WTC11 (cell line): ENCODE measurements at places on chromosomes 3 and 15.

- H3K36me3 ChIP-seq = peaks cover 22% of the 10 kb centered on the region
- no peaks in the 10 kb centered on the region for H3K27me3 ChIP-seq
- no peak for DNase-seq
- H3K4me1 ChIP-seq = no peaks in the 10 kb centered on the region
- no peak overlapping the region for H3K27ac ChIP-seq
Observed at GRCh38 chr15:67228286-67228685, 26.2 kb downstream of the AAGAB start.

DNA sequence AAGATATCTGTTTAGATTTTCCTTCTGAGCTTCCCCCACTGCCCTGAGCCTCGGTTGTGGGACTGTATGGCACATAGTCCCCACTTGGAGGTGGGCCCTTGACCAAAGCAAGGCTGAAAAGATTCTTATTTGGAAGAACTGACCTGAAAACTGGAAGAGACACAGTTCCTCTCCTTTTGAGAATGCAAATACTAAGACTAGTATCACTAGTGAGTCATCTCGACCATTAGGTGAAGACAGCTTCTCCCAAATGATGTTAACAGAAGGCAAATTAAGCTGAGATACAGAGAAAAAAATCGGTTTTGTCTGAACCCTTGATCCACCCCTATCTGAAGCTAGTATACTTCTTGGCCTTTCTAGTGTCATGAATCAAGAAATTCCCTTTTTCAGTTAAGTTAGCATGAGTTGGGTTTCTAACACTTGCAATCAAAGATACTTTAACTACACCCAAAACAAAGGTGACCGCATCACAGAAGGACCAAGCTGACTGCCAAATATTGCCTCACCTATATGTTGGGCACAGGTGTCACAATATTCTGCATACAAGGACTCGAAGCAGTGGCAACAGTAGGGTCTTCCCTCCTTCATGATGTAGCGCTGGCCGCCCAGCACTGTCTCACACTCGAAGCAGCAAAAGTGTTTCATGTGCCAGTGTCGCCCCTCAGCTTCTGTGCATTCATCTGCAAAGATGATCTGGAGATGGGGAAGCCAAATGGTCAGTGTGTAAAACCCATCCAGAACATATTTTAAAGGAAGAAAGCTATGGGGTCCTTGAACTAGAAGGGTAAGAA is 72.4 kb downstream of the PRICKLE2 start:
- H3K4me3 ChIP-seq = no peak overlapping the region
- H3K27ac ChIP-seq = no peak overlapping the region
- no peaks in the 10 kb centered on the region for H3K27me3 ChIP-seq
- peaks cover 7% of the 10 kb centered on the region for H3K36me3 ChIP-seq
- no peak for DNase-seq

DNA sequence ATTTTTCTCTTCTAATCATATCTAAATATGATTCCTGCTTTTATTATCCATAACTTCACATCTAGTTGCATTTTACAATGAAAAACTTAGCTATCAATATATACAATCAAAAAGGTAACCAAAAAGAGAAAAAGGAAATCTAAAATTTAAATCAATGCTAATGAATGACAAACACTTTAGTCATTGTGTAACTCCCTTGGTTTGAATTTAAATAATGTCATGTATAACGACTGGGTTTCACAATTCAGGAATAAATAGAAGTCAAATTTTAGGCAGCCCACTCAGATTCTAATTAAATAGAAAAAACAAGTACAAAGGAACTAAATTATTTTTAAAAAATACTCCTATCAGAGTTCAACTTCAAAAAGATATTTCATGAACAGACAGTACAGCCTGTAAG is 26.9 kb downstream of the DPH6 start:
- peaks cover 45% of the 10 kb centered on the region for H3K4me1 ChIP-seq
- no peak overlapping the region for H3K27ac ChIP-seq
- DNase-seq = no peak
- 0 out of 2 replicates have a peak overlapping the region, but pooled peaks have one; percentile 22 for H3K4me3 ChIP-seq
- no peaks in the 10 kb centered on the region for H3K36me3 ChIP-seq

GRCh38 chr3:180131169-180131568 is 94.4 kb upstream of the PEX5L start:
- DNase-seq = no peak
- no peak overlapping the region for H3K27ac ChIP-seq
- H3K4me1 ChIP-seq = peaks cover 49% of the 10 kb centered on the region
- no peaks in the 10 kb centered on the region for H3K27me3 ChIP-seq
- H3K4me3 ChIP-seq = no peak overlapping the region

DNA sequence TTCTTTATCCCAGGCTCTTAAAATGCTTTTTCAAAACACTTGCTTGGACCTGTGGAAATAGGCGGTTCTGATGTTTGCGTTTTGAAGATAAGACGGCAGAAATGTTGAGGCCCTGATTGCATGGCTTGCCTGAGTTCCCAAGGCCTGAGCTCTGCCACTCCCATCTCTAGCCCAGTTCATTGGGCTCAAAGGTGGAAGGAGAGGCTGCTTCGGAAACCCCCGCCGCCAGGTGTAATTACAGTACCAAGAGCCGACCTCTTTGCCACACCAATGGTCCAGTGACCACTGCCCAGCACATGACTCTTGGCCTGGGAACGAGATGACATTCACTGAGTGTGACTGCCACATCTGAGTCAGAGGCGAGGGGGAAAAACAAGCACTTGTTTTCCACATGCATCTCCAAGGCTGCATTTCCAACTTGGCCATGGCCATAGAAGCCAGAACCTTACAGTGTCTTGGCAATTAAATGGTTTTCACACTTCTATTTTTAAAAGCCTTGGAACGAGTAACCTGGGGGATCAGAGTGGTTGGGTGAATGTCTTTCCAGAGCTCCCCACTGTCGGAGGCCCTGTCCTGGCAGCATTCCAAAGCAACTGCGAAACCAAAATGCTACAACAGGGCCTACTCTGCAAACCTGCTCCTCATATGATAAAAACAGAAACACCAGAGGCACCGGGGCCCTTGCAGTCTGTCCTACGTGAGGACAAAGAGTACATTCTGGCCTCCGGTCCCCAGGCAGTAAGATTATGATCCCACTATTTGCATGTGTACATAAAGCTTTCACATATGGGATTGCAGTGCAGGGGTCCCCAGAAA is 63.8 kb upstream of the CGNL1 start:
- H3K27me3 ChIP-seq = no peaks in the 10 kb centered on the region; the same call in 1 of the 2 replicates
- no peaks in the 10 kb centered on the region for H3K36me3 ChIP-seq
- no peak overlapping the region for H3K4me3 ChIP-seq

- H3K27me3 ChIP-seq = peaks cover 3% of the 10 kb centered on the region; the same call in 1 of the 2 replicates
- H3K4me3 ChIP-seq = peak overlapping the region; percentile 43
- no peak overlapping the region for H3K27ac ChIP-seq
- peaks cover 7% of the 10 kb centered on the region for H3K36me3 ChIP-seq
- DNase-seq = no peak
Observed at GRCh38 chr3:183591881-183592521, 36.5 kb upstream of the KLHL6 start.

- no peaks in the 10 kb centered on the region for H3K27me3 ChIP-seq
- H3K4me3 ChIP-seq = no peak overlapping the region
- no peak for DNase-seq
- H3K4me1 ChIP-seq = no peaks in the 10 kb centered on the region
Observed at GRCh38 chr15:99174567-99175395, 69.9 kb downstream of the SYNM start.

DNA sequence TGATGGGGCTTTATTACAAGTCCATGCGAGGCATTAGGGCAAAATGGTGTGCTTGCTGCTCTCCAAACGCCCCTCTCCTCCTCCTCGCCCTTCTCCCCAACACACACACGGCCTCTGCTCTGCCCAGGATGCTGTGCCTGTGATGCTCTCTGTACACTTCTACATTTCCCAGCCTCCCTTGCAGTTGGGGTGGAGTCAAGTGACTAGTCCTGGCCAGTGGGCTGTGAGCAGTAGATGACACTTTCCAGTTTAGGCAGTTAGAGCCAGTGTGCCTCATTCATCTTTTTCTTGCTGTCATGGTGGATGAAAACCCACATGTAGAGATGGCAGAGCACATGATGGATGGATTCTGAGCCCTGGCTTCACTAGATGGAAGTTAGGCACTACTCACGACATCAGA is 5.4 kb downstream of the TRH start:
- peaks cover 85% of the 10 kb centered on the region for H3K27me3 ChIP-seq
- DNase-seq = no peak
- H3K4me1 ChIP-seq = peaks cover 9% of the 10 kb centered on the region
- no peak overlapping the region for H3K27ac ChIP-seq
- H3K36me3 ChIP-seq = no peaks in the 10 kb centered on the region

- no peak for DNase-seq
- H3K27ac ChIP-seq = no peak overlapping the region
- H3K36me3 ChIP-seq = no peaks in the 10 kb centered on the region
Observed at GRCh38 chr3:109922856-109923255, 585.5 kb upstream of the DPPA4 start.

GRCh38 chr15:94943888-94944287 is 712.5 kb downstream of the MCTP2 start:
- no peaks in the 10 kb centered on the region for H3K27me3 ChIP-seq
- no peak overlapping the region for H3K4me3 ChIP-seq
- H3K4me1 ChIP-seq = 0 out of 2 replicates have a peak, but pooled peaks cover 3% of the 10 kb centered on the region
- H3K27ac ChIP-seq = no peak overlapping the region
- DNase-seq = no peak
- H3K36me3 ChIP-seq = no peaks in the 10 kb centered on the region

GRCh38 chr15:57237301-57237642 is 139.0 kb upstream of the CGNL1 start:
- peaks cover 37% of the 10 kb centered on the region for H3K4me1 ChIP-seq
- H3K4me3 ChIP-seq = no peak overlapping the region
- H3K36me3 ChIP-seq = peaks cover 27% of the 10 kb centered on the region
- DNase-seq = no peak

DNA sequence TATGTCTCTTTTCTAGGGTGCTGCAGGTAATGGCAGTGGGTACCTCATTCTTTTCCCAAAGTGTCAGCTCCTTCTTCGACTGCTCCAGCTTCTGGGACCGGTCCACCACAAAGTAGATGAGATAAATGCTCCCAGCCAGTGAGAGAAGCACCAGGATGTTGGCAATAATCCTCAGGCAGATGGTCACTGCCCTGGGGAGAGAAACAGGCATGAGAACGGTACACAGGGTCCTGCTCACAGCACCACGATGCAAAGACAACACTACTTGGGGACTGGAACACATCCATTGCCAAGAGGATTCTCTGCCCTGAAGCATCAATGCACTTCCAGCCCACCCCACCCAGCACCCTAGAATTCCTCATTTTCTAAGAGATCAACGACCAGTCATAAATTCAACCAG is 22.4 kb downstream of the TMC3 start:
- DNase-seq = no peak
- H3K4me1 ChIP-seq = peaks cover 14% of the 10 kb centered on the region
- no peaks in the 10 kb centered on the region for H3K36me3 ChIP-seq
- no peak overlapping the region for H3K4me3 ChIP-seq
- no peaks in the 10 kb centered on the region for H3K27me3 ChIP-seq

GRCh38 chr3:73580343-73580742 is 44.4 kb downstream of the PDZRN3 start:
- H3K36me3 ChIP-seq = no peaks in the 10 kb centered on the region
- peaks cover 11% of the 10 kb centered on the region for H3K4me1 ChIP-seq
- H3K4me3 ChIP-seq = no peak overlapping the region
- DNase-seq = no peak
- no peaks in the 10 kb centered on the region for H3K27me3 ChIP-seq

DNA sequence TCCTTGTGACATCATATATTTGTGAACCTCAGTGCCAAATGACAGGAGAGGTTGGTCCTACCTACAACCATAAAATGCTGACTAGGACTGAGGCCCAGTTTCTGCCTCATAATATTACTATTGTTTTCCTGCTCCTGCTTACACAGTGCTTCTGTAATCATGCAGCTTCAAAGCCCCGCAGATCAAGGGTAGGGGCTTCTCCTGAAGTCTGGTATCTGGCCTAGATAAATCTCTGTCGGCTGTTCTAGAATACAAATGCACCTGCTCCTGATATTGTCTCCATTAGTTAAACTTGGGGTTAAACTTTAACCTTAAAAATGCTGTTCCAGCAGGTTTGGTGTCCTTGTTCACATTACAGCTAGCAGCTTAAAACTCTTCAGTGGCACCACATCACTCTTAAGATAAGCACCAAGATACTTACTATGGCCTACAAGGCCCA is 552.4 kb downstream of the TUSC7 start:
- H3K4me1 ChIP-seq = 0 out of 2 replicates have a peak, but pooled peaks cover 2% of the 10 kb centered on the region
- H3K36me3 ChIP-seq = no peaks in the 10 kb centered on the region
- H3K27me3 ChIP-seq = no peaks in the 10 kb centered on the region

DNA sequence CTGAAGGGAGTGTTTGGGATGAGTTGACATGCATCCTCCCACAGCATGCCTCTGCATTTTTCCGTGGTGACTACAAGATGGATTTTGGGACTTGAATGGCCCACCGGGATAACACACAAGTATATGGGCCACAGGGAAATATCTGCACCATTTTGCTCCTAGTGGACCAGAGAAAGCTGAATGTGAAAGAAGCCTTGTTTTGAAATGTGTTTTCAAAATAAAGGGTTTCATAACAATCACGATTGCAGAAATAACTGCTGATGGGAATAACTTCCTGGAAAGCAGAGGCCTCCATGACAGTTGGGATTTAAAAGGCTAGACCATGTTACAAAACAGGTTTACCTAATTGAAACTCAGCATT is 77.5 kb upstream of the PRR23C start:
- H3K27me3 ChIP-seq = no peaks in the 10 kb centered on the region
- peaks cover 3% of the 10 kb centered on the region; the same call in 1 of the 2 replicates for H3K4me1 ChIP-seq
- no peak overlapping the region for H3K4me3 ChIP-seq

DNA sequence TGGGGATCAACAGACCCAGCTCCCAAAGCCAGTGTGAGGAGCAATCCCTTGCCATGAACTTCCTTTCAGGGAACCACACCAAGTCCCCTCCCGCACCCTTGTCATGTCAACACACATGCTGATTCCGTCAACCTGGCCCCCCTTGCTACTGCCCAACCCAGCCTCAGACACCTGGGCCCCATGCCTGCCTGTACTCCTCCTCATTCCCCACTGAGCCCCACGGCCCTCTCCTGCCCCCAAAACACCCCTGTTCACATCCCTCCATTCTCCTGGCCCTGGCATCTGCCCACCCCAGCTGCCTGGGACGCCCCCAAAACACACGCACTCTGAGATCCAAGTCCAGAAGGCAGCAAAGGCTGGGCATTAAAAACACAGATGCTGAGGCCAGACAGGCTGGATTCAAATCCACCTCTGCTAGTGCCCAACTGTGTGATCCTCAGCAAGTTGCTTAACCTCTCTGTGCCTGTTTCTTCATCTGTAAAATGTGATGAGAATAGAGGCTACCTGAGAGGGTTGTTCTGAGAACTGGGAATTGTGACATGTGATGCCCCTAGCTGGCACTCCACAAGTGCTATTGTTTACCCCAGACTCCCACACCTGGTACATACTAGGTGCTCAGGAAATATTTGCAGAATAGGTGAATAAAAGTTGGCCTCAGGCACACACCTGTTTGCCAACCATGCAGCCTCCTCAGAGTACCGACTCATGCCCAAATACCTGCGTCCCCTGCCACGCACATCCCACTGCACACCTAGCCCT is 2.3 kb downstream of the PLXND1 start:
- no peaks in the 10 kb centered on the region for H3K36me3 ChIP-seq
- no peak overlapping the region for H3K27ac ChIP-seq
- DNase-seq = no peak

- no peak overlapping the region for H3K27ac ChIP-seq
- H3K4me1 ChIP-seq = peaks cover 17% of the 10 kb centered on the region
- H3K4me3 ChIP-seq = peak overlapping the region; percentile 62
- peaks cover 22% of the 10 kb centered on the region for H3K27me3 ChIP-seq
- DNase-seq = peak; percentile 61
Observed at GRCh38 chr3:9135930-9136525, 113.4 kb downstream of the SRGAP3 start.
